ENCODE measurements at places on chromosomes 1 and 21.
A peak's percentile ranks its signal among the peaks of the same experiment; 100 is the strongest.

GRCh38 chr1:97271916-97272788 is 550.6 kb downstream of the PTBP2 start:
- DNase-seq, result no peak

GRCh38 chr1:188599313-188599712 is 1770.6 kb downstream of the PLA2G4A start:
- no peak for DNase-seq

GRCh38 chr1:182086620-182087019 is 25.1 kb upstream of the ZNF648 start:
- no peak for DNase-seq

- DNase-seq, result peak; percentile 34
Observed at GRCh38 chr1:6028042-6028850, 17.4 kb upstream of the KCNAB2 start.

- no peak for DNase-seq
Observed at GRCh38 chr1:230337266-230337665, 88.9 kb downstream of the PGBD5 start.

DNA sequence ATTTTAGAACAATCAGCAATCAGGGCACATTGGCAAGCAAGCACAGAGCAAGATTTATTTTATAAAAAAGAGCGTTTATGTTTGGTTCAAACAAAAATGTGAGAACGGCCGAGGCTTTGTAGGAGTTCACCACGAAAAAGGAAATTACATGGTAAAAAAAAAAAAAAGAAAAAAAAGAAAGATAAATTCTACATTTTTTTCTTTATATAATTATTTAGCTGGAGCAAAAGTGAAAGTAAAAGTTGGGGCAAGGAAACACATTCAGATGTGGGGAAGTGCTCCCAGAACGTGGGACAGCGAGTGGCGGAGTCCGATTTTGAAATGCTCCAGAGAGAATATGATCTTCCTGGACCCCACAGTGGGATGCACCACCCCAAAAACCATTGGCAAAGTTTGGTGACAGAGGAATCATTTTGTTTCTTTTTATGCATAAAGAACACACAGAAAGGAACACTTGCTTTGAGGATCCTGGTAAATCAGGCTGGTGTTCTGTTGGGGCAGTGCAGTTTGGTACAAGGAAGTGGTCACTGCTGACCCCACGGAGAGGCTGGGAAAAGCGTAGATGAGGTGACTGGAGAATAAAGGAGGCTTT is 16.3 kb upstream of the ATP5PO start:
- DNase-seq, result no peak

DNA sequence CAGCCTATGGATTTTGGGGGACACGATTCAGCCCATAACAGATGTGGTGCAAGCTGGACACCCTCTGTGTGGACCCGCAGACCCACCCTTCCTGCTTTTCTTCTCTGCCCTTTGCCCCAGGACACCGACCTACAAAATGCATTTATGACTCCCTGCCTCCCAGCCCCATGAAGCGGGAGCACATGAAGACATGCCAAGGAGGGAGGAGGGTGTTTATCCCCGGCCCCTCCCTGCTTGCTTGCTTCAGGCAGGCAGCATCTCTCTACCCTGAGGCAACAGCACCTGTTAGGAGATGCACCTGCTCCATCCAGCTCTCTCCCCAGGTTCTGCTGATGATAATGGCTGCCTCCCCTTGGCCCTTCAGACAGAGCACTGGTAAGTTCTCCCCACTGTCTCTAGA is 187.5 kb downstream of the PSMG1 start:
- DNase-seq, result no peak

GRCh38 chr1:36760081-36760480 is 274.2 kb downstream of the GRIK3 start:
- no peak for DNase-seq

DNA sequence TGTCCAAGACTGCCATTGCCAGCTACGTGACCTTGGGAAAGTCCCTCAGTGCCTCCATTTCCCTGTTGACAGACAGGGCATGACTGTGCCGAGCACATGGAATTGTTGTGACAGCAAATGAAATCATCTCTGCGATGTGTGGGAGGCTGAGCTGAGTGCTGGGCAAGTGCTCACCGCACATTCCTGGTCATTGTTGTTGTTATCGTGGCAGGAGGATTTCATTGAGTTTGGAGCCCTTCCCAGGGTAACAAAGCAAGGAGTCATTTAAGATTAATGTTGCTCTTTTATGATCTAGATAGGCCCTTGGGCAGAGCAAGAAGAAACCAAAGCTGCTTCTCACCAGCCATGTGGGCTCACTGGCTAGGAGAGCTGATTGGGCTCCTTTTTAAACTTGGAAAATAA is 39.6 kb upstream of the ITPKB start:
- no peak for DNase-seq

DNA sequence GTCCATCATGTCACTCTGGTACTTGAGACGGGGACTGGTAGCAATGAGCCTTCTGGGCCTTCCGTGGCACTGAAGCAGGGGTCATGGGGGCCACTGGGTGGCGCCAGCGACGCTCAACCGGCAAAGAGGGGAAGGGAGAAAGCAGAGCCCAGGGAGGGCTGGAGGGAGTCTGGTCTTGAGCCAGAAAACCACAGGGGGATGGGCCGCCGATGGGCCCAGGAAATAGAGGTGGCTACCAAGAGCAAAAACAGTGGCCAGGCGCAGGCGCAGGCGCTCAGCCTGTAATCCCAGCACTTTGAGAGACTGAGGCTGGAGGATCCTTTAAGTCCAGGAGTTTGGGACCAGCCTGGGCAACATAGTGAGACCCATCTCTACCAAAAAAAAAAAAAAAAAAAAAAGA is 21.8 kb downstream of the EXOC8 start:
- peak; percentile 13 for DNase-seq

DNA sequence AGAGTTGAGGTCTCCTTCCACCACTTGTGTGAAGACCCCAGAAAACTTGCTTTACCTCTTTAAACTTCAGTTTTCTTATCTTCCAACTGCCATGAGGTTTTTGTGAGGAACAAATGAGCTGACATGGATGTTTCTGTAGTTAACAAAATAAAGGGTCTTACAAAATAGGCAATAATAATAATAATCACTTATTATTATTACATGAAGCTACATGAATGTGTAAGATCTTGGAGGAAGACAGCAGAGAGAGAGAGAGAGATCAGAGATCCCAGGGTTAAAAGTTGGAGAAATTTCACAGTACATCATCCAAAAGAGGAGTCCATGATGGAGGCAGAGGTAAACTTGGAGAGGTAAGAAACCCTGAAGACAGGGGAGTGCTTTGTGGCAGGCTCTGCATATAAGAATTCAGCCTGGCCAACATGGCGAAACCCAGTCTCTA is 10.7 kb downstream of the RCC1 start:
- DNase-seq, result no peak

DNA sequence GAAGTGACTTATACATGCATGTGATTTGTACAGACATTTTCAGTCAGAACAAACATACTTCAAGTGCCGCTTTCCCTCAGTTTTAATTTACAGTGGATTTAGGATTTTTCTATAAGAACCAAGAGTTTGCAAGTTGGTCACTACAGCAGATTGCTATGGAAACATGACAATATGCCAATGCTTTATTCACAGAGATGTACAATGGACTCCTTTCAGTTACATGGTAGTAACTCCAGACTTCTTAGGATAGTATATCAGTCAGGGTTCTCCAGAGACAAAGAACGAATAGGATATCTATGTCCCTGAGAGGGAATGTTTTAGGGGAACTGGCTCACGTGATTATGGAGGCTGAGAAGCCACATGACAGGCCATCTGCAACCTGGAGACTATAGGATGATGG is 27.4 kb downstream of the IFI44 start:
- no peak for DNase-seq

DNA sequence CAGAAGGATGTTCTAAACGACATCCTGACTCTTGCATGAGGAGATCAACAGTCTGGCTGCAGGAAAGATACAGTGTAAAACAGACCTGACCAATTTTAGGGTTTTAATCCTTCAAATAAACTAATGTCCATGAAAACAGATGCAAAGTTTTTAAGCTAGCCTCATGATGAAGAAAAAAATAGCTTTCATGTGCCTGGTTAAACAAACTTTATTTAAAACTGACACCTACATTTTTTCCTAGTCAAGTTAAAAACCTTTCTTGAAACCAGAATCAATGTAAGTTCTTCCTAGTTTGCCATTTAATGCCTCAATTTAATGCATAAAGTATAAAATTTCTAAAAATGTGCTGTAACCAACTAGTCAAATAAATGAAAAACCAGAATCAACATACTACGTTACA is 2.9 kb downstream of the WDR26 start:
- DNase-seq, result no peak

GRCh38 chr21:21045518-21045917 is 47.3 kb downstream of the NCAM2 start:
- DNase-seq, result no peak

GRCh38 chr1:115641762-115642167 is at the start of gene VANGL1:
Gene VANGL1 (plus strand): TSS chr1:115641970. CDS start chr1:115651414, 9,444 bp downstream.
- peak; percentile 15 for DNase-seq

- DNase-seq, result no peak
Observed at GRCh38 chr1:221636096-221636495, 105.8 kb downstream of the DUSP10 start.

DNA sequence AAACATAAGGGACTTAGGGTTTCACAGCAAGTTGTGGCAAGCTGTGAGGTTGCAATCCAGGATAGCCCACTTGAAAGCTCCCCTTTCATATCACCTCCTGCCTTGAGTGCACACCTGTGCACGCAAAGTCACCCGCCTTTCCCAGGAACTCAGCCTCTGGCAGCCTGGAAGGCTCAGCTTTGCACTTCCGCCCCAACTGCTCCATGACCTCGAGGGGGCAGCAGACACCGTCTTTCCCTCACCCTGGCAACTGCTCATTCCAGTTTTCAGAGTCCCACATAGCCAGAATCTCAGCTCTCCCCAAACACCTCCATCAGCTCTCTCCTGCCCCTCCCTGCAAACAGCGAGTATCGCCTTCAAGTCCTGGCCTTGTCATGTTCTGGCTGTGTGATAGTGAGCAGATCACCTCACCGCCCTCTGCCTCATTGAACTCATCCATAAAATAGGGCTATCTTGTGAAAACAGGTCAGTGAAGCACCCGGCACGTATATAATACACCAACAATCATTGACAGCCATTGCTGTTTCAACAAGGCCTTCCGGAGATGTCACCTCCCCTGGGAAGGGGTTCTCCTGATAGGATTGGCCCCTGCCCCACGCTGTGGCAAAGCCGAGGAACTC is 32.2 kb upstream of the EPB41 start:
- peak; percentile 67 for DNase-seq

DNA sequence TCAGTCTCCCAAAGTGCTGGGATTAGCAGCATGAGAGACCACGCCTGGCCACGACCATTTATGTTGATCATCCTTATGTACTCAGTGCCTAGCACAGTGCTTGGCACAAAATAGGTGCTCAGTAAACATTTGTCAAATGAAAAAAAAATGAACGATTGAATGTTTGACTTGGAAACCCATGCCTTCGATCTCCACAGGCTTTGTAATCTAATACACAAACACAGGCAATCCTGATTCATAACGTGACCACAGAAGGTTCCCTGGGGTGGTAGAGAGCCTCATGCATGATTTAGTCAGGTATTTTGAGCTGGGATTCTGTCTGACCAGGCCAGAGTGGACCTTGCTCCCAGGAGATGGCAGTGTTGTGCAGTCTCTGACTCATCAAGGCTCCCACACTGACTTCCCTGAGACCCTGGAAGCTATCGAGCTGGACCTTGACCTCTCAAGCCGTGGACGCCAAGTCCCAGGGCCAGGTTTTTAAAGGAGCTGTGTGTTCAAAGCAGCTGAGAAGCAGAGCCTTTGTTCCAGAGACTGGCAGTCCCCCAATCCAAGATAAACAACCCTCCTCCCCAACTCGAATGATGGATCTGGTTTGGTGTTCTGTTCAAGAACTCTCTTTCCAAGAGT is 81.1 kb downstream of the PGM1 start:
- no peak for DNase-seq

DNA sequence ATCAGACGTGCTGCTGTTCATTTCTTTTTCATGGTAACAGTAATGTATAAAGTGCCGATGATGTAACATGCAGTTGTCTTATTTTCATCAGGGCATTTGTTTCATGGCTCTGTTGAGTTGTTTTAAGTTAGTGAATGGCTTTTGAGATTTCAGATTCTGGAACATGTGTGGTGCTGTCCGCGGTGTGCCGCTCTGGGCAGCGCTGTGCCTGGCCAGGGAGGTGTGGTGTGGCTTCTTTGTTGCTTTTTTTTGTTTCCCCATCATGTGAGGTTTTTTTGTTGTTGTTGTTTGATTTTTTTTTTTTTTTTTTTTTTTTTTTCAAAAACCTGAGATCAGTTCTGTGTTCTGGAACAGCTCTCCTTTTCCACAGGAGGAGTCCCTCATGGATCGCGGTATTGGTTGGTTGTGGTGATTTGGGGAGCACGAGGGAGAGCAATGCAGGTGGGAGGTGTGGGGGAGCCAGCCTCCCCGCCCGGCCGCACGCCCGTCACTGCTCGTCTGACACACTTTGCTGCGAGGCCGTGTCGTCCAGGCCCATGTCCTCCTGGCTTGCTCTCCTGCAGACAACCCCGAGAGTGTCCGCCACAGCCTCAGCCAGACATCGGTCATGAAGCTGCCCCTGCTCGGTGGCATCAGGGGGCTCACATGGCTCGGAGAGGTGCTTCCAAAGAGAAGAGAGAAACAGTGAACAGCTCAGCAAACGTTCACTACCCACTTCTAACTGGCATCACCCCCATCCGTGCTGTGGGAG is 33.6 kb downstream of the NTPCR start:
- DNase-seq, result no peak

DNA sequence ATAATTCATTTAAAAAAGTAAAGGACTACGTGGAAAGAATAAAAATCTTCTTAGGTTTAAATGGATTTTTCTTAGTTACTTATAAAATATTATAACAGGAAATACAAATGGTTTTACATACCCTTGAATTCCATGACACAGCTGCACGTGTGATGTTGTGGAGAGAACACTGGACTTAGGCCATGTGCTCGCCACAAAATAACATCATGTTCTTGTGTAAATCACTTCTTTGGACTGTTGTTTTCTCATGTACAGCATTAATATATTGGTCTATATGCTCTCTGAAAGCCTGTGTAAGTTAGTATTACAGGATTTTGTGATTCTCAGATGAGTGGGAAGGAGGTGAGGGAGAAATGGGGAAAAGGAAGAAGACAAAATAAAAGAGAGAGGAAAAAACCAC is 228.2 kb downstream of the DNM3 start:
- DNase-seq, result no peak
